ENCODE measurements at places on chromosomes 16 and 17.

DNA sequence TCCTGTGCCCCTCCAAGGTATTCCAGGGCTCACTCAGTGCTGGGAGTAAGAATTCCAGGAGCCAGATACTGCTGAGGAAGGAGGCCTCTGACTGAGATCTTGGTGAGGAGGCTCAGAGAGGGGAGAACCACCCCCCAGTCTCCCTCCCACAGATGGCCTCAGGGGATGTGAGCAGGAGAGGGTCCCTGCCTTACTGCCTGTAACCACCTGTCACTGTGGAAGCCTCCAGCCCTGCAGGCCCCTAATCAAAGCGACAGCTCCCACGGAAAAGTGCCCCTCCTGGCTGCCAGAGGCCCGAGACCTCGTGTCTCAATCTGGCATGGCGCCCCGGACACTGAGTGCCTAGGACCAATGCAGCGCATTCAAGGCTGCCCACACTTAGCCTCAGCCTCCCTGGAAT lies 7.7 kb upstream of the C17orf113 start:
- DNase-seq, result no peak

- no peak for DNase-seq
Measured at GRCh38 chr16:23584186-23585076, 11.7 kb downstream of the NDUFAB1 start.

- DNase-seq, result no peak
Measured at GRCh38 chr17:47162013-47162622, 27.0 kb downstream of the CDC27 start.

GRCh38 chr17:15977894-15978293 lies 21.6 kb downstream of the ZSWIM7 start:
- DNase-seq, result no peak

DNA sequence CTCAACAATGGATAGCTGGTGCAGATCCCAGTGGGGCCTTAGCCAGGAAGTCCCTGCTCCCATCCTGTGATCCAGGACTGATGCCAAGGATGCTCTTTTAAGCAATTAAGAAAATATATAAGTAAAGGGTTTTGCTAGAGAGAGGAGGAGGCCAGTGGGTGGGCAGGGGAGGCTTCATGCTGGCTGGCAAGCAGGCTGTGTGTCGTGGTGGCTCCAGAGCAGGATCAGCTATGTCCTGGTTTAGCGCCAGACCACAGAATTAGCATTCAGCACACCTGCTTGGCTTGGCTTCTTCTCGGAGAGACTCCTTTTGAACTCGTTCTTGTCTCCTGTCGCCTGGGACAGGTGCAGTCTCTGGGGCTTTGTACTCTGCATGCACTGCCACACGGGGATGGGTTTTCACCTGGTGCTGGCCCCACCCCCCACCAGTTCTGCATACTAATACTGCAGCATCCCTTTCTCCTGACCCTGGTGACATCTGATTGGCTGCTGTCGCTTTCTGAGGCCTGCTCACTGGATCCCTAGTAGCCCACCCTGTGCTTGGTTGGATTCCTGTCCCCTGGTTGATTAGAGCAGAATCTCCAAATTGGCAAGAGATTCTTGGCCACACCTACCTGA lies 66.1 kb downstream of the PLD6 start:
- DNase-seq, result no peak

DNA sequence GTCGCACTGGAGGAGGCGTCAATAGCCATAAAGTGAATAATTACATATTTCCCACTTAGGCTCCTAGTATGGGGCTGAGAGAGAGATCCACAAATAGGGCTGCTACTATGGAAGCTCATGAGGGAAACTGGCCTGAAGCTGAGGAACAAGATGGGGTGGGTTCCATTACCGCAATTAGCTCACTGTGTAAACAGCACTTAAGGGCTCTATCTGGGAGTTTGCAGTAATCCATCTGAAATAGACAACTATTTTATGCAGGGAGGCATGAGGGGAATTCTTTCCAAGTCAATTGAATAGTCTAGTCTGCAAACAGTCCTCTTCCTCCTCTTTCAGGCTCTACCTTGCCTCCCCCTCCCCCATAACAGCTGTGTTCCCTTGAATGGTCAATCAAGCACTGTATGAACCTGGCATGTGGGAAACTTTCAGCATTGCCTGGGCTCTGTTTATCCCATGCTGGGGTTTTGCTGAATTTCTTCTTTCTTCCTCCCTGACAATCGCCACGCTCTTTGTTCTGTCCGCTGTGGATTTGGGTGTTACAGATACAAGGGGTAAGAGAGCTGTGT lies 56.1 kb upstream of the MAF start:
- DNase-seq, result no peak

DNA sequence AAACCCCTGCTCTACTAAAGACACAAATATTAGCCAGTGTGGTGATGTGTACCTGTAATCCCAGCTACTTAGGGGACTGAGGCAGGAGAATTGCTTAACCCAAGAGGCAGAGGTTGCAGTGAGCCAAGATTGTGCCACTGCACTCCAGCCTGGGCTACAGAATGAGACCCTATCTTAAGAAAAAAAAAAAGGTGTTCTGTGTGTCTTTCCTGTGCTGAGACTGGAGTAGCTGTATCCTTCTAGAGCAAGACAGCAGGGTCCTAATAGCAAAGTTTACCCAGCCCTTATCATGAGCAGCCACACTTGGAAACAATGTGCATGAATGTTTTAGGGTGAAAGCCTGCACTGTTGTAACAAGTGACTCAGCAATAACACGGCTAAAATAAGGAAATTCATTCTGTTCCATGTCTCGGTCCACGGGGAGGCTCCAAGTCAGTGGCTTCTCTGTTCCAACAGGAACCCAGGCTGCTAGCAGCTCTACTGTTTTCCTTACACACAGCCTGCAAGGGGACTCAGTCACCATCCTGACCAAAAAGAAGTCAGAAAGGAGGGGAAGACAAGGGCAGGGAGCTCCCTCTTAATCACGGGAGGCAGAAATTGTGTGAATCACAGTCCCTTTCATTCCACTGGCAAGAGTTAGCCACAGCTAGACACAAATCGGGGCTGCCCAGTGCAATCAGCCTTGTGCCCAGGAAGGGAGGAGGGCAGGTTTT lies 7.1 kb upstream of the SLC5A11 start:
- DNase-seq, result no peak

- no peak for DNase-seq
Measured at GRCh38 chr17:1111599-1112443, 68.0 kb downstream of the ABR start.

- no peak for DNase-seq
Measured at GRCh38 chr16:79037521-79038373, 562.8 kb downstream of the MAF start.

- no peak for DNase-seq
Measured at GRCh38 chr17:21539146-21539545, 153.2 kb upstream of the KCNJ18 start.

GRCh38 chr17:76155988-76156661 lies 15.1 kb upstream of the FOXJ1 start:
- no peak for DNase-seq

GRCh38 chr16:50761267-50761666 lies 19.4 kb downstream of the CYLD start:
- DNase-seq, result no peak

GRCh38 chr17:19574956-19575355 lies 41.3 kb downstream of the SLC47A1 start:
- no peak for DNase-seq

- DNase-seq, result no peak
Measured at GRCh38 chr16:47134550-47134949, 9.2 kb downstream of the NETO2 start.
